AG10803 (cell line): ENCODE measurements at places on chromosomes 5 and 9.
A peak's percentile ranks its signal among the peaks of the same experiment; 100 is the strongest.

DNA sequence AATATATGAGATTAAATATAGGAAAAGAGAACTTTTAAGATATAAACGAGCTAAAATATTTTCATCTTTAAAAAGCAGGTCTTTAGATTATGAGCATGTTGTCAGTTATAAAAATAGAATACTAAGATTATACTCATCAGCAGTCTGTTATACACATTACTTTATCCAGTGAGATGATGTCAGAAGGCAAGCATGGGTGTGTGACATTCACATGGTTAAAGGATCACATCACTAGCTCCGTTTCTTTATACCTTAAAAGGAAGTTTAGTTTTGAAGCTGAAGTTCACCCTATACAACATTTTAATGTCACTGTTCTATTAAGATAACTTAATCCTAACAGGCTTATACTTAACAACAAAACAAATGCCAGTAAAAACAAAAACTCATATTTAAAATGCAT is 59.6 kb downstream of the RICTOR start:
- peak; percentile 72 for DNase-seq

DNA sequence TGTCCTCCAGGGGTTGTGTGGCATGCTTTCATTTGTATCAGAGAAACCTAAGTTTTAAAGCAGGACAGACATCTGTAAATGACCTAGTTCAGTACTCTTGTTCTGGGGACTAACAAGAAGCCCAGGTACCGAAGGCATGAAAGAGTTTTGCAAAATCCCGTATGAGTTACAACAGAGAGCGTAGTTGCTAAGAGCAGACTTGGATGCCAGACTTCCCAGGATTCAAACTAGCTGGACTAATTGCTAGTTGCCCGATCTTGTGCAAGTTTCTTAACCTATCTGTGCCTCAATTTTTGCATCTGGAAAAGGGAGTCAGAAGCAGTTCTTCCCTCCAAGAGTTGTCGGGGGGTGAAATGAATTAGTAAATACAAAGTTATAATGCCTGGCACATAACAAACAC is 20.9 kb downstream of the FBXL7 start:
- DNase-seq, result no peak

GRCh38 chr5:57695706-57696388 is 213.2 kb upstream of the ACTBL2 start:
- no peak for DNase-seq

- no peak for DNase-seq
Measured at GRCh38 chr5:159873680-159874079, 42.6 kb upstream of the ADRA1B start.

GRCh38 chr5:65809817-65810531 is 88.0 kb downstream of the NLN start:
- DNase-seq, result peak; percentile 84
